NCI-H2029 (cell line): ENCODE measurements at places on chromosomes 3 and 15.

DNA sequence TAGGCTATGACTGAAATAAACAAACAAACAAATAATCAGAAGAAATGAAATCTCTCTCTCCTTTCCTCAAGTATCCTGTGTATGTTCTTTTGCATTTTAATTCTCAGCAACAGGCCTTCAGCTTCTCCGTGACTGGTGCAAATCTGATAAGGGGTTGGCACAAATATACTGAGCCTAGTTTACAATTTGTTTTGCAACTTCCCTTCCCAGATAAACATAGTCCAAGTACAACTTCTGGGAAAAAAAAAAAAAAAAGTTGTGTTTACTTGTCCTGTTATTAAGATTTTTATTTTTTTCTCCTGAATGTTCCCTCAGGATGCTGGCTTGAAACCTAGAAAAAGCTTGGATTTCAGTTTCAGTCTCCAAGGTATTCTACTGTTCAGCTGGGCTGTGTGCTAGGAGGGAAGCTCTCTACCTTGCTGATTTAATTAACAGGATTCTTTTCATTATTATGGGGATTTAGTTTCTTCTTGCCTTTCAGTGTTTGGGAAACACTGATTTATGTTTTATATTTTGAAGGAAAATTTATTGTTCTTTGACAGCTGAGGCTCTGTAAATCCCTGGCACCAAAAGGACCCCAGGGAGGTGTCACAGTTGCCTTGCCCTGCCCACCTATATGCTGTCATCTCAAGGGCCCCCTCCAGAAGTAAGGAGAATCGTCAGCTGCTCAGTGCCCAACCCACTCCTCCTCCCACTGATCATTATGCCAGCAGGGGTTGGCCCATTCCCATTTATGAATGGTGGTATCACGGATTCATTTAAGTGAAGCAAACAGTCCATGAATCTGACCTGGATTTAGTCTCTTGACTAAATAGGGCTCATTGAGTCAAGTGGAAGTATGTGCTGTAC, 185.2 kb downstream of the MEIS2 start:
- DNase-seq, result no peak

DNA sequence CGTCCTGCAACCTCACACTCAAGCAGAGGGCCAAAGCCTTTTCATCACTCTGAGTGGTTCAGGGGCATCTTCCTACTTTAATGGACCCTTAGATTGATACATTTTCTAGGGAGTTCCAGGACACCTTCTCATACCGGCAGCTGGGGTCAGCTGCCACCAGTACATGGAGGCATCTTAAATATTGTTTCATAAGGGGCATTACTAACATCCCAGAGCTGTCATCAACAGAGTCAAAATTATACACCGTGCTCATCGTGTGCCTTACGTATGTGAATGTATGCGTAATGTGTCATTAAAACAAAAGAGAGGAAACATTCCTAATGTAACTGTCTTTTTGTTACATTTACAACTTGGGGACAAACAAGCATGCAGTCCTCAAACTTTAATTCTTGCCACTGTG, 57.9 kb downstream of the ARNT2 start:
- no peak for DNase-seq

DNA sequence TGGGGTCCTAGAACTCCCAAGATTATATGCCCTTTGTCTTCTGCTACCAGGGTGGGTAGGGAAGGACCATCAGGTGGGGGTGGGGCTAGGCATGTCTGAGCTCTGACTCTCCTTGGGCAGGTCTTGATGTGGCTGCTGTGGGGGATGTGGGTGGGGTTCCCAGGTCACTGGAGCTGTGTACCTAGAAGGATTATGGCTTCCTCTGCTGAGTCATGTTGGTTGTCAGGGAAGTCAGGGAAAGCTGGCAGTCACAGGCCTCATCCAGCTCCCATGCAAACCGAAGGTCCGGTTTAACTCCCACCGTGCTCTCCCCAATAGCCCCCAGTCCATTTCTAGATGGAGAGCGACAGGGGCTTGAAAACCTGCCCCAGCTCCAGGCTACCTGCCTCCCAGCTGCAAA, 35.2 kb downstream of the EID1 start:
- DNase-seq, result no peak

GRCh38 chr3:178536211-178537079, at the start of gene KCNMB2:
KCNMB2 (plus strand) TSS chr3:178536436.
- peak; percentile 17 for DNase-seq

- DNase-seq, result no peak
Observed at GRCh38 chr15:59485036-59485435, 47.0 kb downstream of the FAM81A start.

DNA sequence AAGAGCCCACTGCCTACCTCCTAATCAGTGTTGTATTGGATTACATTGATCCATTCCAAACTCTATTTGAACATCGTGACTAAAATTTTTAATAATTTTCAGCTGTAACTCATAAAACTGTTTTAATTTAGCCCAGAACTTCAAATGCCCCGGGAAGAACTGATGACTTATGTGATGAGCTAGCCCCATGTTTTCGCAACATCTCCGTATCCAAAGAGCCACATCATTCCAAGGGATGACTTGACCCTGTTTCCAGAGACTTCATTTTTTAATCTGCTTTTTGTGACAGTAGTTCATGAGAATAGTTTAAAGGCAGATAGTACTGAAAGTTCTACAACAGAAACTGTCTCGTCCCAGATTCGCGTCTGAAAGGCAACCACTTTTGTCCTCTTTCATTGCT, 97.4 kb downstream of the STAC start:
- DNase-seq, result no peak

GRCh38 chr3:116618930-116619329, 90.6 kb upstream of the TUSC7 start:
- DNase-seq, result no peak

DNA sequence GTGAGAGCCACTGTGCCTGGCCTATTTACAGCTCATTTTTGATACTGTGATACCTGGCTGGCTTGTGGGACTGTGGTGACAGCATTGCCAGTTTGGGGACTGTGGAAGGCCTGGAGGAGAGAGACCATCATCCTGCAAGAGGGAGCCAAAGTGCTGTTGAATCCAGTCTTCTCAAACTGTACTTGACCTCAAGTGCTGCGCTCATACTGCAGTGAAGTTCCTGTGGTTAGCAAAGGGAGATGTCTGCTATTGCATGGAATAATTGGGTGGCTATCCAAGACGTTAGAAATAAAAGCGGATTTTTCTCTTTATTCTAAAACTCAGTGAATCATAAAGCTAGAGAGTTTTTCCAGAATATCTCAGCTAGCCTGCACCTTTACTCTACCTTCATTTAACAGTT, 83.4 kb downstream of the CCK start:
- no peak for DNase-seq

GRCh38 chr3:169199283-169199682, 464.2 kb downstream of the MECOM start:
- DNase-seq, result no peak

- DNase-seq, result no peak
Observed at GRCh38 chr3:53142986-53143385, 12.8 kb upstream of the RFT1 start.

GRCh38 chr3:161552984-161553560, 56.5 kb downstream of the OTOL1 start:
- no peak for DNase-seq

DNA sequence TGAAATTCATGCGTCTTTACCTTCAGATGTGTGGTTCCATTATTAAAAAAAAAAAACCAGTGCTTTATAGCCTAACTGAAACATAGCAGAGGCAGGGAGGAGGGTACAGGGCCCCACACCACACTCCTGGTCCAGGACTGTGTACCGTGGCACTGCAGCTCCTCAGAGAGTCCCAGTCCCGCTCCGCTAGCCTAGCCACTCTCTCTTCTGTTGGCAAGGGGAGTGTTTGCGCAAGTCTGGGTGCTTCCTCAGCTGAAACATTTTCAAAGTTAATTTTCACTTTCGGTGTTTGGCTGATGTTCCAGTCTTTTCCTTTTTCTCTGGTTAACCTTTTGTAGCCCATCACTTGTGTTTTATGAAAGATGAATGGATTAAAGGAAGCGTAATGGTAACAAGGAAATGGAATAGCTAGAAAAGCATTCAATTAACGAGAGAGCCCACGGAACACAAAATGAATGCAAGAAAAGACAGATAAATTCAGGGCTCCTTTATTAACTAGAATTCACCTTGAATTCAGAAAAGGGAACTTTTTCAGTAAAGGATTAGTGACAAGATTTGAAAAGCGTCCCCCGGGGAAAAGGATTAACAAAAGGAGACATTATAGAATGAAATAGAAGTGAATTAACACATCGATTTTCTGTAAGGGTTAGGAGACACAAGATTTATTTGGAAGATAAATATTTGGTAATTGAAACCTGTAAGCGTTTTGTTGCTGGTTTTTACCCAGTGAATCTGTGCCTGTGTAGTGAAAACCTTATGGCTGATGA, 177.0 kb downstream of the CACNA2D3 start:
- DNase-seq, result no peak

DNA sequence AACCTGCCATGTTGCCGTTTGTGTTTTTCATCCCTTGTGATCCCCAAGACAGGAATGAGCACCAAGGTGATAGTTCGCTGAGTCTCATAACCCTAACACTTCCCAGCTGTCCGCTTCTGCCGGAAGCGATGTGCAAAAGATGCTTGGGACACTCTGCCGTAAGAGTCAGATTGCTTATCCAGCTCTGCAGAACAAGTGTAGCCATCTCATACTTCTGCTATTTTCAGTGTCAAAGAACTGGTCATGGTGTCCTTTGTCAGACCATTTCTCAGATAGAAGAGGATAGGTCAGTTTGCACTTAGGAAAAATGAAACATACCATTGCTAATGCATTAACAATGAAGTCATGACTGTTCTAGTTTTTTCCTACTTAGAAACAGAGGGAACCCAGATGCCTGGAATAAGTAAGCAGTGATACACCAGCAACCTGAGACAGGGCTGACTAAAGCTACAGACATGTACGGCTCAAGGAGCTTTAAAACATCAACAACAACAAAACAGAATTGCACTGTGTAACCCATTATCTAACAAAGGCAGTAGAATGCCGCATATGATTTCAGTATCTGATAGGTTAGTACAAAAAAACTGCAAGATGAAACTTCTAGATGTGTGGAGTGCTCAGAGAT, 134.0 kb upstream of the IL12A start:
- DNase-seq, result no peak

- DNase-seq, result no peak
Observed at GRCh38 chr15:45156744-45157455, 27.1 kb downstream of the DUOX1 start.

- peak; percentile 38 for DNase-seq
Observed at GRCh38 chr3:15899388-15899787, 101.6 kb upstream of the ANKRD28 start.

- no peak for DNase-seq
Observed at GRCh38 chr3:20406611-20407011, 220.6 kb upstream of the SGO1 start.

DNA sequence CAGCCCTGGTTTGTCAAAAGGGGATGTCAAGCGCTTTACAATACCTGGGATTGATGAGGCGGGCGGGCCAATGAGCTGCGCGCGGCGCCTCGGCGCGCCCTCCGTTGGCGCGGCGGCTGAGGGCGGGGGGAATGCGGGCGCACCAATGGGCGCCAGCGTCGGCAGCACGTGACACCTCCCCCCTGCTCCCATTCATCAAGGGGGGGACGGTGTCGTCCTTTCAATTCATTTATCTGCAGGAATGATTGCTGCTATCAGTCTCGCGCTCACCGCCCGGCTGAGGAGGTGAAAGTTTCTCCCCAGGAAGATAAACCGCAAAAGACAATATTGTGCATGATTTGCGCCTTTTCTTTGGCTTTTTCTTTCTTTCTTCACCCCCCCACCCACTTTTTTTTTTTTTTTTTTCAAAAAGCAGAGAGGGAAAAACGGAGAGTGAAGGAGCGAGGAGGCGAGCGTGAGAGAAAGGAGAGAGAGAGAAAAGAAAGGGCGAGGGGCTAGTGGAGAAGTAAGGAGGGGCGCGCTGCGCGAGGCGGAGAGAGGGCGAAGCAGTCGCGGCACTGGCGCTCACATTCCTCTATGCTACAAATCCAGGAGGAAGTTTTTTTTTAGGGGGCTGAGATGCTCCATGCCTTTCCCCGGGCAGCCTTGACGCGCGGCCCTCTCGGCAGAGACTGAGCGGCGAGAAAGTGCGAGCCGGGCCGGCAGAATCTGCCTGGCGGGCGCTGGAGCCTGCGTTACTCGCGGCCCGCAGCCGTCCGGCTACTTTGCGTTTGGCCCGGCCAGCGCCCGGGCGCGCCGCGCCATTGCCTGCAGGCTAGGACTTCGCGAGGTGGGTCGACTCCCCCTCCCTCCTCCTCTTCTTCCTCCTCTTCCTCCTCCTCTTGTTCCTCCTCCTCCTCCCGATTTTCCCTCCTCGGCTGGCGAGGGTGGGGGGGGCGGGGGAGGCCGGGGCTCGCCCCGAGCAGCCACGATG, at the start of gene ZIC1:
ZIC1 (plus strand) TSS at position 223 of the 973 bp plus-strand sequence; CDS start at position 971, 748 bp downstream.
- no peak for DNase-seq

- no peak for DNase-seq
Observed at GRCh38 chr3:4421121-4421520, 45.9 kb downstream of the SUMF1 start.

- no peak for DNase-seq
Observed at GRCh38 chr3:156617145-156617544, 57.2 kb upstream of the TIPARP start.

- DNase-seq, result no peak
Observed at GRCh38 chr15:44713006-44713966, 2.0 kb downstream of the B2M start.
